T-cell (primary cell): ENCODE measurements at places on chromosomes 6 and 20. TPM values are rescaled to one million over a fixed set of nuclear protein-coding genes. Genes with fewer than 3 reads are reported as not detected.

Gene BPIFB4
- not detected for total RNA-seq

DNA sequence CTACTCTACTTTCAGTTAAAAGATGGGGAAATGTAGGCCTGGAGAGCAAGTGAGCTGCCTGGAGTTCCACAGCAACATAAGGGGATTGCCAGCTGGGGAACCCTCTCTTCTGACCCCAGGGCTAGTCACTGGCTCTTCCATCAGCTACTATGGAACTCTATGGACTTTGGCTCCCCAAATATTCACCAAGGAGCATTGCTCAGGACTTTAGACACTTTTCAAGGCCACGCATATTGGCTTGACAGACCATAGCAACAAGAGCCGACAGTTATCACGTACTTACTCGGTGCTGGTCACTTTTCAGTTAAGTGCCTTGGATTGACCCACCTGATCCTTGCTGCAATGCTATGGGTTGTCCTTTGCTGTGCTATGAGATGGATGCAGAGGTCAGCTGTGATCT, 360.7 kb upstream of the CHD6 start:
- H3K4me1 ChIP-seq, result no peaks in the 10 kb centered on the region
- H3K4me3 ChIP-seq, result no peak overlapping the region
- no peak overlapping the region for H3K27ac ChIP-seq
- no peak for DNase-seq
- H3K27me3 ChIP-seq, result no peaks in the 10 kb centered on the region

DNA sequence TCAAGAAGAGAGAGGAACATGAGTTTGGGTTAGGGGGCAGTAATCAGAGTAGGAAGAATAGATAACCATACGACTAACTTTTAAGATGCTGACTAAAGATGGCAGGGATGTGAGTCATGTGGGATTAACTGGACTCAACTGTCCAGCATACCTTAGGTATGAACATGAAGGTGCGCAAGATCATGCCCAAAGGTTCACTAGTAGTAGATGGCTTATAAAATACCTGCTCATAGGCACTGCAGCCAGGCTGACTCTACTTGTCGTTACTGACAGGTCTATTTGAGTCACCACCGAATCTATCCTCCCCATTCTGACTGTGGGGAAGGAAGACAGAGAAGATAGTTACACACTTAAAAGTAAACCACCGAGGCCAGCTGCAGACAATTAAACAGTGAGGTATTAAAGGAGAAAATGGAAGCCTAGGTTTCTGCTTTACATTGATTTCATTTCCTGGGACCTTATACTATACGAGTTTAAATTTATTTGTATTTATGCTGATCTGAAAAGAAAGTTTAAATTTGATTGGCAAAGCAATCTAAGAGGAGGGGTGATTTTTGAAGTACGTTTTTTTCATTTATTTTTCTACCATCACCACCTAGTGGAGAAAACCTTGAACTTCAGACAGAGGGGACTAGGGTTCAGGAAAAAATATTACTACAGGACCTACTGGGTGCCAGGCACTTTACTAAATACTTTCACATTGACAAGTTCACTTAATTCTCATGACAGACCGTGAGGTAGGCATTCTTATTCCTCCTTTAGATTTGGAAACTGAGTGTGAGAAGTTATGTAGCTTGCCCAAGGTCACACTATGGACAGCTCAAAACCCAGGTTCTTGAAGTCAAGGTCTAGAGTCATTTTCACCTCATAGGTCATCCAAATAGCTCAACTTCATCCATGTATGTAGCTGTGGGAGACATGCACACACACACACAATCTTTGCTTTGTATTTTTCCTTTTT, 4.0 kb upstream of the WRNIP1 start:
- H3K36me3 ChIP-seq, result no peaks in the 10 kb centered on the region
- no peak overlapping the region for H3K4me3 ChIP-seq
- H3K27ac ChIP-seq, result no peak overlapping the region
- DNase-seq, result no peak
- no peaks in the 10 kb centered on the region for H3K27me3 ChIP-seq
- no peaks in the 10 kb centered on the region for H3K4me1 ChIP-seq

GRCh38 chr6:14552891-14553290, 435.3 kb downstream of the CD83 start:
- no peak for DNase-seq
- no peaks in the 10 kb centered on the region for H3K27me3 ChIP-seq
- H3K4me3 ChIP-seq, result no peak overlapping the region
- H3K36me3 ChIP-seq, result no peaks in the 10 kb centered on the region
- H3K27ac ChIP-seq, result no peak overlapping the region
- H3K4me1 ChIP-seq, result no peaks in the 10 kb centered on the region

DNA sequence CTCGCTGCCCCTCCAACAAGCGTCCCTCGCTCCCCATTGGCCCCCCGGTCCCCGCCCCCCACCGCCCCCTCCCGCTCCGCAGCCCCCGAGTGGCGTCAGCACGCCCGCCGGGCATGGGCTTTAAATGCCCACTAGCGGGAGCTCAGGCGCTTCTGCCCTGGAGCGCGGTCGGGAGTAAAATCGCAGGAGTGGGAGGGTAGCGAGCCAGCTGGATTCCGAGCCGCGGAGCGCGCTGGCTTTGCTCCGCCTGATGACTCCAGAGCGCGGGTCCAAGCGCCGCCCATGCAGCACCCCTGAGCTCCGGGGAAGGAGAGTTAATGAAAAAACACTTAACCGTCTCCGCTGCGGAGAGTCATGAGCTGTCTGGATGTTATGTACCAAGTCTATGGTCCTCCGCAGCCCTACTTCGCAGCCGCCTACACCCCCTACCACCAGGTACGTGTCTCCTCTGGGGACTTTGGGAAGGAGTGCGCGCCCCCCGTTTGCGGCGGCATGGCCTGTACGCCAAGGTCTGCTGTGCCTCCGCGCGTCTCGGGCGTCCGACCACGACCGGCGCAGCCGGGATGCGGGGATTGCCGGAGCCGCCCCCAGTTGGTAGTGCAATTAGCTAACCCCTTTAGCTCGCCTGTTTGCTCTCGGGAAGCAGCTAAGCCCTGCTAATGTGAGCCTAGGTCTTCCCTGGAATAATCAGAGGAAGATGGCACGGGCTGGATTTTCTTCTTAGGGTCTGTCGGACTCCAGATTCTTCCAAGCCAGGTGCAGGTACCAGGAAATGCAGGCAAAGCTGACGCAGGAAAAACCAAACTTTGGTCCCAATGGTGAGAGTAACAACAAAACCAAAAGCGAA, at the start of gene VGLL2:
Gene VGLL2, plus strand, starts transcription at position 149 of the 847 bp plus-strand sequence. Its CDS starts 206 bp downstream, at position 355.
- H3K4me1 ChIP-seq, result no peaks in the 10 kb centered on the region
- H3K4me3 ChIP-seq, result peak within 1 kb of the TSS; percentile 40
- no peak for DNase-seq

GRCh38 chr6:116531675-116532570, 13.6 kb downstream of the TRAPPC3L start:
- DNase-seq, result peak; percentile 58
- H3K36me3 ChIP-seq, result no peaks in the 10 kb centered on the region
- no peaks in the 10 kb centered on the region for H3K27me3 ChIP-seq
- no peaks in the 10 kb centered on the region for H3K4me1 ChIP-seq
- no peak overlapping the region for H3K4me3 ChIP-seq

GRCh38 chr20:54110041-54110440, 39.6 kb upstream of the BCAS1 start:
- DNase-seq, result no peak
- H3K27ac ChIP-seq, result no peak overlapping the region
- no peaks in the 10 kb centered on the region for H3K4me1 ChIP-seq
- H3K36me3 ChIP-seq, result no peaks in the 10 kb centered on the region
- peaks cover 2% of the 10 kb centered on the region for H3K27me3 ChIP-seq
- no peak overlapping the region for H3K4me3 ChIP-seq

Gene PHACTR1
- total RNA-seq, result 1.1 TPM

DNA sequence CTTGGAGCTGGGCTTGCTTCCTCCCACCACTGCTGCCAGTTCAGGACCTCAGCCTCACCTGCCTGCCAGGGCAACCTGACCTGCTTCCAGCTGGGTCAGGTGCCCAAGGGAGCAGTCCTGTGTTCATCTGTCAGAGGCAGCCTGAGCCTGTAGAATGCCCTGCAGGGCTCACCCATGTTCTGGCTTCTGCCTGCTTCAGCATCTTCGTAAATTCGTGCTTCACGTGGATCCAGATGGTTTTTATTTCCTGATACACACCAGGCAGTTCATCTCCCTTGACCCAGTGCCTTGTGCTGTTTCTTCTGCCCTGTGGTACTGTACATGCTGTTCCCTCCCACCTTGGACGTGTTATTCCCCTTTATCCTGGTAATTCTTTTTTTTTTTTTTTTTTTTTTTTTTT, 50.2 kb downstream of the ARID1B start:
- peaks cover 2% of the 10 kb centered on the region for H3K4me1 ChIP-seq
- DNase-seq, result no peak
- no peak overlapping the region for H3K4me3 ChIP-seq
- H3K36me3 ChIP-seq, result peaks cover 23% of the 10 kb centered on the region

Gene LY86
- total RNA-seq, result 3.2 TPM

DNA sequence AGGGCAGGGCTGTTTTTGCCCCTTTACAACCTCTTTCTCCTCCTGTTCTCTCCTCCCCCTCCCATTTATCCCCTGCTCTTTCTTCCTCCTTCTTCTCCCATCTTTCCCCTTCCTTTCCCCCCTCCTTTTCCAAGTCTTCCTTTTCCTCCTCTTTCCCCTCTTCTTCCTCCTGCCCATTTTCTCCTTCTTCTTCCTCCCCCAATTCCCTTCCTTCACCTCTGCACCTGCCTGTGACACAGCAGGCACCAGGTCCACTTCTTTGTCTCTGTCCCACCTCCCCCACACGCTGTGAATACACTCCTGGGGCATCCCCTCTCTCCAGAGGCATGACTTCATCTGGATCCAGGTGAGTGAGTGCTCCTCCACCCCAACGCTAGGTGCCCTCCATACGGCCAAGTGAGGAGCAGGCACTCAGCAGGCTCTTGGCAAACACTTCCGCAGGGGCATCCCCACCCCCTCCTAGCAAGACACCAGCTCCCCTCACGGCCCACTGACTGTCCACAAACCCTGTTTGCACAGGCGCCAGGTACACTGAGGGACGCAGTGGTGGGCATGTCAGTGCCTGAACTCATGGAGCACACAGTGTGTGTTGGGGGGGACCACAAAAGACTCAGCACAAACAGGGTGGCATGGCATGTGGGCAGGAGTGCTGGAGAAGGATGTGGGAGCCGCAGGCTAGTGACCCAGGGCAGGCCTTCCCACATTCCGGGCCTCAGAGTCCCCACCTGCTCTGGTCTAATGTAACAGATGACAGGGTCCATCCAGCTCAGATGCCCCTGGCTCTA, 10.7 kb upstream of the TLDC2 start:
- no peak overlapping the region for H3K4me3 ChIP-seq
- H3K4me1 ChIP-seq, result no peaks in the 10 kb centered on the region
- no peaks in the 10 kb centered on the region for H3K36me3 ChIP-seq
- peaks cover 48% of the 10 kb centered on the region for H3K27me3 ChIP-seq
- no peak overlapping the region for H3K27ac ChIP-seq

DNA sequence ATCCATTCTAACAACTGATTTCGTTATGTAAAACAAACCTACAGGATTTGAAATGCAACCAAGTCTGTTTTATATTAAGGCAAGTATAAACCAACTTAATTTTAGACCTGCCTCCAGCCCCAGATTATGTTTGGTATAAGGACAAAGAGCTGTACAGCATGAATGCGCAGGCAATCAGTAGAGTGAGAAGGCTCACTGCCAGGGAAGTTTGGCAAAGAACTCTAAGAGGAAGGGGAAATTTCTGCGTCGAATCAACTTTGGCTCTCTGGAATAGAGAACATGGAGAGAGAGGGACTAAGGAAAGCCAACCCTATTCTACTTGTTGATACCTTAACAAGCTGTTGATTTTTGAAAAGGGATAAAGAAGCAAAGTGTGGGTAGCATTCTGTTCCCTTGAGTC, 96.9 kb upstream of the FOXO3 start:
- no peaks in the 10 kb centered on the region for H3K36me3 ChIP-seq
- H3K4me3 ChIP-seq, result no peak overlapping the region
- no peaks in the 10 kb centered on the region for H3K27me3 ChIP-seq
- no peak overlapping the region for H3K27ac ChIP-seq
- no peaks in the 10 kb centered on the region for H3K4me1 ChIP-seq
- DNase-seq, result no peak

GRCh38 chr6:22593895-22594294, 24.5 kb downstream of the HDGFL1 start:
- H3K36me3 ChIP-seq, result no peaks in the 10 kb centered on the region
- DNase-seq, result no peak
- H3K4me1 ChIP-seq, result no peaks in the 10 kb centered on the region
- H3K27me3 ChIP-seq, result no peaks in the 10 kb centered on the region
- H3K4me3 ChIP-seq, result no peak overlapping the region

- H3K4me1 ChIP-seq, result peaks cover 3% of the 10 kb centered on the region
- no peak overlapping the region for H3K4me3 ChIP-seq
- no peak for DNase-seq
- no peak overlapping the region for H3K27ac ChIP-seq
Observed at GRCh38 chr20:35263532-35264341, 14.2 kb downstream of the MMP24OS start.

GRCh38 chr6:89596056-89596455, 42.5 kb downstream of the LYRM2 start:
- H3K27me3 ChIP-seq, result no peaks in the 10 kb centered on the region
- H3K4me3 ChIP-seq, result no peak overlapping the region
- no peak for DNase-seq

DNA sequence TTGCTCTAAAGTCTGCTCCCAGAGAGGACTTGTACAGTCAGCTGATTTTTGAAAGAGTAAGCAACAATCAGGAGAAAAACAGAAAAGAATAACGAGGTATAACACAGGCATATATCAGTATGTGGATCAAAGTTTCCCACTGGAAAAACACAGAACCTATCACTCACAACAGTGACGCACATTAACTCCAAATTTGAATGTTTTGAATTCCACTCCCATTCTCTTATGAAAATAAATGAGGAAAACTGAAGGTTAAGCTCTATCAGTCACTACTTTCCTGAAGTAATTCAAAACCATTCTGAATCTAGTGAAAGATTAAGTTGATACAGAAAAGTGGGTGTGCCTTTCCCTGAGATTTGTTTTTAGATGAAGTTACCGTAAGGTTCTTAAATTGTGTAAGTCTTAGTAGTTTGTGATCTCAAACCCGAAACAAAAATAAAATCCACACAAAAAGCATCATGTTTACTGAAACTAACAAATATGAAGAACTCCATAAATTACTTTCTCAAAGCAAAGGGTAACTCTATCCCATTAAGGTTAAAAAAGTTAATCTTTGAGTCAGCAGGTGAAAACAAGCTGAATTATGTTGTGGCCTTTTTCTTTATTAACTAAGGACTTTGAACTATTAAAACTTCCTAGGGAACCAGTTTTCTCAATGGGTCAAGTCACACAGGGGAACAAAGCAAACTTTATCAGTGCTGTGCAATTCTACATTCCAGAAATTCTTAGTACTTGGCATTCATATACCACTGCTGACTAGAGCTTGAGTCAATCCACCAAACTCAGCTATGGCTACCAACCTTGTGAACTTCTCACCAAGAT, 115.7 kb downstream of the OGFRL1 start:
- no peak overlapping the region for H3K4me3 ChIP-seq
- H3K36me3 ChIP-seq, result no peaks in the 10 kb centered on the region
- no peak for DNase-seq
- no peaks in the 10 kb centered on the region for H3K27me3 ChIP-seq
- no peaks in the 10 kb centered on the region for H3K4me1 ChIP-seq
- no peak overlapping the region for H3K27ac ChIP-seq
